ENCODE measurements at places on chromosomes 12 and 14.

GRCh38 chr14:61234215-61234916 is 46.8 kb downstream of the TMEM30B start:
- DNase-seq = no peak

DNA sequence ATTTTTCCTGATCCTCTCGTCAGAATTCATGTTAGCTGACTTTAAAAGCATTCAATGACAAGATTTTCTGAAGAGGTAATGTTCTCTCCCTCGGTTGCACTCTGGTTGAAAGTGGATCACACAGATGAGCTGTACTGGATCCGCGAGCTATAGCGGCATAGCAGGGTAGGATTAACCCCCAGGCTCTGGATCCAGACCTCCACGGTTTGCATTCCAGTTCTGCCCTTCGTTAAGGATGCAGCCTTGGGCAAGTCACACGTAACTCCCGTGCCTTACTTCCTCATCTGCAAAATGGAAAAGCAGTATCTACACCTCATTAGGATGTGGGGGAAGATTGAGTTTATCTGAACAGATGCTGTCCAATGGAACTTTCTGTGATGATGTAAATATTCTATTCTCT is 13.8 kb downstream of the CCDC92 start:
- DNase-seq = no peak

DNA sequence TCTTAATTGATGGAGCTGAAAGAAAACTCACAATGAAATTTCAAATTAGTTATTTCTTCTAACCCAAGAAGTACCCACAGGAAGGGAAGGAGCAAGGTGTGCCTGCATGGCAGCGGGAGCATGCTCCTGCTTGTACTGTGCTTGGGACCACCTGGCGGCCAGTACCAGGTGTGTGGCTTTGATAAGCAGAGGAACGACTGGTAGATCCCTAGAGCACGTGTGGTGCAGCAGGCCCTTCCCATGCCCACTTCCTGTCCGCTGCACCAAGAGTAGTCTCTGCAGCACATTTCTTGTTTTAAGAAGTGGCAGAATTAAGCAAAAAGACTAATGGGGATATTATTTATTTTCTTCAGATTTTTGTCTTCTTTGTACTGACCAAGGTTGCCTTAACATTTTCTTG is 122.3 kb upstream of the ATF1 start:
- DNase-seq = no peak

DNA sequence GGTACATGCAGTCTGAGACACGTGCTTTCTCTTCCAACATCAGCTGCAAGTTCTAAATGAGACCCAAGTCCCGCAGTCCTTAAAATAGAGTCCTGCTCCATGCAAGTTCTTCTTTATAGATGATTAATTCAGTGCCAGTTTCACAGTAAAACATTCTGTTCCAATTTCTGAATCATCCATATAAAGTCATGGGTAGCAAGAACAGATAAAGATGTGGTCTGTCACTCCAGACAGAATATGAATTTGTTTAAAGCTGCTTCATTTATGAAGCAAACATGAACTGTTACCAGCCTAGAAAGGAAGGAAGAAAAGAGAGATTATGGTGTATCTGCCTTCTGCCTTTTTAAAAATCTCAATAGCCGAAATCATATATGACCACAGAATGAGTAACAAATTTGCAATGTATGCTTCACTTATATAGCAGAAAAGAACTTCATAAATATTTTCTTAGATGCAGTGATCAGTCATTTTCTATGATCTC is 83.3 kb downstream of the KITLG start:
- no peak for DNase-seq

GRCh38 chr12:102232446-102232845 is 34.8 kb upstream of the PMCH start:
- no peak for DNase-seq

GRCh38 chr14:36105401-36105800 is 71.1 kb downstream of the PTCSC3 start:
- DNase-seq = peak; percentile 84

GRCh38 chr14:43647302-43647701 is 859.8 kb downstream of the FSCB start:
- no peak for DNase-seq

- DNase-seq = no peak
These were observed 14.4 kb downstream of the NEUROD4 start for GRCh38 chr12:55034218-55034617.

DNA sequence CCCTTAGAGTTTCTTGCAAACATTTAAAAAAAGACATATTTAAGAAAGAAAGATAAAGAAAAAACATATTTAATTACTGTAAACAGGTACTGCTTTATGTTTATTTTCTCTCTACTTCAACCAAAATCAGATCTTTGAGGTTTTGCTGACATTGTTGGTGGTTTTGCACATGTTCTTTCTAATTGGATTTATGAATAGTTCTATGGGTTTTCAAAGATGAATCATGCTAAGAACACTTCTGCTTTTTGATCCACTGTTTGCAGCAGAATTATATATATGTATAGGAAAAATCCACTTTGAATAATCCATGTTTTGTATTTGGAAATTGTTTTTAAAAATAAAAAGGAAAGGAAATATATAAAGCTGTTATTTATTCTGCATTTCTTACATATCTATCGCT is 78.4 kb downstream of the FRMD6 start:
- no peak for DNase-seq
